ENCODE measurements at places on chromosomes 2 and 18.

GRCh38 chr2:227627769-227628168, 10.5 kb downstream of the SCYGR4 start:
- DNase-seq, result no peak

DNA sequence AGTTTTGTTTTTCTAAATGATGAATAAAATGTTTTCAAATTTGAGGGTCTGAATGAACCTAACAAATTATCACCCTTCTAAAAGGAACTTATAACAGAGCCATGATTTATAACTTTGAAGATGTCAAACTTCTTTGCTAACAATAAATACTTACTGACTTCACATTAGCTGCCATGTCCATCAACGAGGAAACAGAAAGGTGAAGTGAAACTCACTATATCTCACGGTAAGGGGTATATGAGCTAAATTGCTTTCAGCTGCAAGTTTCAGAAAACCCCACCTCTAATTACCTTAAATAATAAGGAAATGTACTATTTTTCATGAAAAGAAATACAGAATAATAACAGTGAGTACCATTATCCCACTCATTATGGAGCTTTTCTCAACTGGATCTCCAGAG, 350.8 kb upstream of the NT5C1B start:
- DNase-seq, result no peak

DNA sequence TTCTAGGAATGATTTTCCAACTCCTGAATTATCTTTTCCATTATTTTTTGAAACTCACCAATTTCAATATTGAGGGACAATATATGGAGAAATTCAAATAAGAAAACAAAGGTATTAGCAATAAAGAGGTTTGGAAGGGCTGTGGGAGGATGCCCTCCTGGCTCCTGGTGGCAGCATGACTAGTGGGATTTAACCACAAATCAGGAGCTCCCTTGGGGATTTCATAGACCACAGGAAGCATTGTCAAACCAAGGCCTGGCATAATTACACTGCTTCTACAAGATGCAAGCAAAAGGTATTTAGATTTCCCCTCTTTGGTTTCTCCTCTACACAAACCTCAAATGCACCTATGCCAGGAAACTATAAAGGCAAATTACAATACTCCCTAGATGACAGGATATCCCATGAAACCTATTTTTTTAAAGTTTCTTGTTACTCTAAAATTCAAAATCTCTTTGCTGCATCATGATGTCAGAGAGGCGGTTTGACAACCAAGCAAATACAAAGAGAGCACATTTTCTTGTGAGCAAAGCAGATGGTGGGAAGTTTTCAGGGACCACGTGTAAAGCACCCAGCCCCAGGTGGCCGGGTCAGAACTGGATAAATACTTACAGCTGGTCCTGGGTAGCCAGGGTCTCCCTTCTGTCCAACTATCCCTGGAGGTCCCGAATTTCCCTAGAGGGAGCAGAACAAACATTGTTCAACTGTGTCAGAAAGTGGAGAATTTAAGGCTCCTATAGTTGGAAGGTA, 67.9 kb downstream of the COL6A3 start:
- DNase-seq, result no peak

- peak; percentile 78 for DNase-seq
Observed at GRCh38 chr2:175111200-175111657, 56.8 kb downstream of the ATF2 start.

DNA sequence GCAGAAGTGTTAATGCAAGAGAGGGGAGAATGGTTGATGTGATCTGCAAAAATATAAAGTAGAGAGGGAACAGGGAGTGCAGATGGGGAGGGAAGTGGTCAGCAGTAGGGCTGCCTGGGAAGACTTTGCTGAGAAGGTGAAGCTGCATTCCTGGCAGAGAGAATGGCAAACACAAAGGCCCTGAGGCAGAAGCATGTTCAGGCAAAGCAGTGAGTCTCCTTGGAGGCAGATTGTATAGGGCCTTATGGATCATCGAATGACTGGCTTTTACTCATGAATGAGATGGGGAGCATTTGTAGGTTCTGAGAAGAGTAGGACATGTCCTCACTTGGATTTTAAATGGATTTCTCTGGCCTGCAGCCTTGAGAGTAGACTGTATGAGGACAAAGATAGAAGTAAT, 9.5 kb downstream of the ITGA6 start:
- no peak for DNase-seq

DNA sequence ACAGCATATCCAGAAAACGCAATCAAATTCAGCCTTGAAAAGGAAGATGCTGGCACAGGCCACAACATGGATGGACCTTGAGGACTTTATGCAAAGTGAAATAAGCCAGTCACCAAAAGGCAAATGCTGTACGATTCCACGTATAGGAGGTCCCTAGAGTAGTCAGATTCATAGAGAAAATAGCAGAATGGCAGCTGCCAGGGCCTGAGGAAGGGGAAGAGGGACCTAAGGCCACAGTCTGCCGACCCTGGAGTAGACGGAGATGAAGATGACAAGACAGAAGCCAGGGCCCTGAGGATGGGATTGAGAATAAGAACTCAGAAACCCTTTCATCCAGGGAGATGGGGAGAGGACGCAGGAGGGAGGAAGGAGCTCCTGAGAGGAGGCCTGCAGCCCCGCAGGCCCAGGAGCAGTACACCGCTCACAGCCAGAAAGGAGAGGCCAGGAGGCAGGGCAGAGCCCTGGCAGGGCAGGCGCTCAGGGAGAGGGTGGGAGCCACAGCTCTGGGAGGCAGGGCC, 8.1 kb upstream of the MTERF4 start:
- no peak for DNase-seq
